ENCODE measurements at places on chromosomes 7 and 10. TPM values are rescaled to one million over a fixed set of nuclear protein-coding genes. Genes with fewer than 3 reads are reported as not detected.
A peak's percentile ranks its signal among the peaks of the same experiment; 100 is the strongest.

Gene HMX2
- total RNA-seq: not detected

Gene ADCY1
- 3.5 TPM for total RNA-seq

Gene PCLO
- 3.8 TPM for total RNA-seq

Gene SPAM1
- not detected for total RNA-seq

Gene ATP6V0A4
- total RNA-seq: not detected

Gene DYNC1I1
- total RNA-seq: 1.8 TPM

DNA sequence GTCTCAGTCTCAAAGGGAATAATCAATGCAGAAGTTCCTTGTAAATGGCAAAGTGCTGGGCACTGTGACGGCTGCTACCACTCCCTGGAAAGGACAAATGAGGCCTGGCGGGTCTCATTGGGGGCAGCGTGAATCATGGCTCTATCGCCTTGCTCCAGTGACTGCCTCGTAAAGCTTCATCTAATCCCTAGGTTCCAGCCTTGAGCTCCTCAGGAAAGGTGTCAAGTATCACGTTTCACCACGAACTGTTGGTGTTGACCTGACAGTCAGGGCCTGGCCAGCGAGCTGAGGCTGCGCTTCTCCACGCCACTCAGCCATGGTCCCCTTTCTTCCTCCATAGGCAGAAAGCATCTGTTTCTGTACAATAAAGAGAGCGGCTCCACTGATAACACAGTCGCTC, 126.7 kb upstream of the ZNF32 start:
- no peak for DNase-seq

DNA sequence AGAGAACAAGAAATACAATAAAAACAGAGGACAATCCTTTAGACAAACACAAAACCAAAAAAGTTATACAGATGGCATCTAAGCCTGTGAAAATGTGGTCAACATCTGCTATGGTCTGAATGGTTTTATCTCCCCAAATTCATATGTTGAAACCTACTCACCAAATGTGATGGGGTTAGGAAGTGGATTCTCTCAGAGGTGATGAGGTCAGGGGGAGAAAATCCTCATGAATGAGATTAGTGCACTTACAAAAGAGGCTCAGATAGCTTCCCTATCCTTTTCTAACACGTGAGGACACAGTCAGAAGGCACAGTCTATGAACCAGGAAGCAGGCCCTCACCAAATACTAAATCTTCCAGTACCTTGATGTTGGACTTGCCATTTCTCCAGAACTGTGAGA, 147.8 kb upstream of the GPR22 start:
- no peak for DNase-seq

- DNase-seq: no peak
Measured at GRCh38 chr10:86162036-86162435, 204.6 kb downstream of the GRID1 start.

DNA sequence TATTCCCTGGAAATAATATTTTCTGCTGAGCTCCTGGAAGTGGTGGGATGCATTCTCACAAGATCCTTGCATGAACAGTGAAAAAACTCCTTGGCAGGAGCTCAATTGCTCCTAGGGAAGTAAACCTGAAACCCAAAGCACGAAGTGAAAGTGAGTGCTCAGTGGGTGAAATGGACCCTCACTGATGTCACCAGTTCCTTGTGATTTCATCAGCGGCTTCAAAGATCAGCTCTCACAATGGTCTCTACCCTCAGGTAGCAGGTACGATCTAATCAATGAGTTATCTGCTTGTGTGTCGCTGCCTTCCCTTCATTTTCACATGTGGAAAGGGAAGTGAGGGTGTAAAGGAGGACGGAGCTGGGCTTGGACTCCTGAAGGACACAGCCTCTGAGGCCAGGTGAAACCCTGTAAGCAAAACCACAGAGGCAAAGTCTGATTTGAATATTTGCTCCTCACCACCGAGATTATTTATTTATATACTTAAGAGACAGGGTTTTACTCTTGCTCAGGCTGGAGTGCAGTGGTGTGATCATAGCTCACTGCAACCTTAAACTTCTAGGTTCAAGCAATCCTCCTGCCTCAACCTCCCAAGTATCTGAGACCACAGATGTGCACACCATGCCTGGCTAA, 255.4 kb upstream of the LYZL1 start:
- no peak for DNase-seq

DNA sequence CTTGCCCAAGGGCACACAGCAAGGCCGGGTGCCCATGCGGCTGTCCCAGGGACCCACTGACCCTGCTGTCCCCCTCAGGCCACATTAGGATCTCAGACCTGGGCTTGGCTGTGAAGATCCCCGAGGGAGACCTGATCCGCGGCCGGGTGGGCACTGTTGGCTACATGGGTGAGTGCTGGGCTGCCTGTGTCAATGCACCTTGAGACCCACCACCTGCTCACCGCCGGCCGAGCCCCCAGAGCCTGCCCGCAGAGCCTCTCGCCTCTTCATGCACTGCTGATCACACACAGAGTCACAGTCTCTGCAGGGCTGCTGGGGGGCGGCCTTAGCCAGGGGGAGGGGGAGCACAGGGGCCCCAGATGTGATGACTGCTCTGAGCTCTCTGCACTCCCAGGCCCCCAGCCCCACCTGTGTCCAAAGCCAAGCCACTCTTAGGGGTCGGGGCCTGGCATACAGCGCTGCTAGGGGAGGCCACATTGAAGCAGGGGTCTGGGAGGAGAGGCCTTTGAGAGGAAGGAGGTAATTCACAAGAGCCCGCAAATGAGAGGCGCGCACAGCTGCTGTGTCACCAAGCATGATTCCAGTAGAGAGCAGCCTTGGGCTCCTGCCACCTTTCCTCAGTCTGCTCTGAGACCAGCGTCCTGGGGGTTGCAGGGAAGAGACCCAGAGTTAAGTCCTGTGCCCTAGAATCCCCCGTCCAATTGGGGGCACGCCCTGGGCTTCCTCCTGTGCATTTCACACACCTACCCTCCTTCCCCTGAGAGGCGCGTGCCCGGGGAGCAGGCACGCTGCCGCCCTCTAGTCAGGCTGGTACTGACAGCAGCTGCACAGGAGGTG, 100.4 kb downstream of the RGS10 start:
- no peak for DNase-seq

- no peak for DNase-seq
Measured at GRCh38 chr10:11761431-11761830, 19.2 kb downstream of the ECHDC3 start.

- DNase-seq: no peak
Measured at GRCh38 chr7:68700414-68700813, 897.9 kb upstream of the AUTS2 start.

DNA sequence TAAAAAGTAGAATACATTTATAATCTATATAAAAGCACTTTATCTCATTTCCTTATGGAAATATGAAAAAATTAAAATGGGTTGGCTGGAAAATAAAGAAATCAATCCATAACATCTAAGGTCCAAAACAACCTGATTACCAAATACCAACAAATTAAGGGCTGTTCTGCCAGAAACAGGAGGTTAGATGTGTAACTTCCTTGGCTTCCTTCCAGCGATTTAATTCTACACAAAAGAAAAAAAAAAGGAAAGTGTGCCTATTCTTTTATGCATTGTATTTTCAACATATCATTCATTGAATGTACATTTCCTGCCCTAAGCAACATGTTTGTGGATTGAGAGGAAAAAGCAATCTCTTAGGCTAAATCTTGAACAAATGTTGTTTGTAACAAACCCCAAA, 36.2 kb upstream of the USP6NL start:
- DNase-seq: no peak

DNA sequence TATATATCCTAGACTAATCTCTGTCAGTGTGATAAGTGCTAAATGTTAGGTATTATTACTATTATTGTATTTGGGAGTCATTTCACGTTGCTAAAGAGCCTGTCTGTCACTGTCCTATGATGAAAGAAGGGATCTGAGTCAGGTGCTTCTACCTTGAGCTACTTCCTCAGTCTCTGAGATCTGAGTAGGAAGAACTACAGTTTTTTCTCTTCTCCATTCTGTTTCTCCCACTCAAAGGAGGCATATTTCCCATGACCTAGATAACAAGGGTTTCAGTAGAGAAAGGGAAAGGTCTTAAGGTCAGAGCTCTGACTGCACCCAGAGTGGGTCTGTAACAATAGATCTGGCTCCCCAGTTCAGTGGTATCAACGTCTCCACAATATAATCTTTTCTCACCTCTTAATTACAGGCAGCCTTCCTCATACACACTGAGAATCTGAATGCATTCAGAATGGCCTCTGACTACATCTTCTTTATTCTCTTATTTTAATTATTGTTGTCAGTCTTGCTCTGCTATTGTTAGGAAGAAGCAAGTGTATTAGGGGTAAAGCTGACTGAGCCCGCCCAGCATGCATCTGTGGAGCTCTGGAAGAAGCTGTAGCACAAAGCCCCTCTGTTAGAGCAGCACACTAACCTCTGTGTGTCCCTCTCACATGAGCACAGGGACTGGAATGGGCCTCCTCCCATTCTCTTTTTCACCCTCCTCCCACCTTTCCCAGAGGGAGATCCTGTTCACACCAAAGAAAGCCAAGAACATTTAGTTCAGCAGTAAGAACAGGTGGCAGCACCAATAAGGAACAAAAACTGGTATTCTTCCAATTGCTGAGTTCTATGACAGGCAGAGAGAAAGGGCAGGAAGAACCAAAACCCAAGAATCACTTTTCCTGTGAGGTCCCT, 38.1 kb downstream of the USP54 start:
- DNase-seq: peak; percentile 11

GRCh38 chr7:14900051-14900450, 2.5 kb downstream of the DGKB start:
- DNase-seq: peak; percentile 23

DNA sequence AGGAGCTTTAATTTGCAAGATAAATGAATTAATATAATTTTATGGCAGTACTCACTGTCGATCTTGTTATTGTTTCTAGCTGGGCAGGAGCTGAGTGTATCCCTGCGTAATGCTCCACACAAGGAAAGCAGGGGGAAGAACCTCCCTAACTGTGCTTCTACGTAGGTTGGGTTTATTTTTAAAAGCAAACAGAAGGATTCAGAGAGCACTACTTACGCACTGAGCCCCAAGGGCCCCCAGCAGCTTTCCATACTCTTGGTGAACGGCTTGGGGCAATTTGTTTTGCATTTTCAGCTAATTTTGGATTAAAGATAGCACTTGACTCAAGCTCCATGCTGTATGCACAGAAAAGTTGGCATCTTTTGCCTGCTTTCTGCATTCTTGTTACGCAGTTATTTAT, 9.6 kb downstream of the DUSP5 start:
- no peak for DNase-seq

GRCh38 chr10:101257084-101257483, 27.8 kb upstream of the LBX1 start:
- no peak for DNase-seq

Data from mammary epithelial cell (primary cell).